ENCODE measurements at places on chromosomes 1 and 21.

GRCh38 chr1:3028531-3029282, 7.4 kb downstream of the ACTRT2 start:
- DNase-seq = no peak

DNA sequence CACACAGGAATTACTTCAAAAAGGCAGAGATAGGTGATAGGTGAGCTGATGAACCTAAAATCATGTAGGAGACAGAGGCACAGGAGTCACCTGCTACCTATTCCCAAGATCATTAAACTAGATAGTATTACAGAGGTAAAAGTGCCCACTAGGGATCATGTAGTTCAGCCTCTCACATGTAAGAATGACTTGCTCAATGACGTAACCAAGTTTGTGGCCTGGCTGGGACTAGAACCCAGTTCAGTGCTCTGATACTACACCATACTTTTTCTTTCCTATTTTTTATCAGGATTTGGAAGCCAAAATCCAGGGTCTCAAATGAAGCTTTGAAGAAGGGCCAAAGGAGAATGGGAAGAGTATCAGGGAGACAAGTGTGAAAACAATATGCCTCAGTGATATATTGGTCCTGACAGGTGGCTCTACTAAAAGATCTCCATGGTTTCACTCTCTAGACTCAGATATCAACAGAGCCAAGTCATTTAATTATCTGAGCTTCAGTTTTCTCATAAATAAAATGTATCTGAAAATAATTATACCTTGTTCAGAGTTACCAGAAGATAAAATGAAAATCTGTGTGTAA, 87.3 kb upstream of the SLFNL1 start:
- no peak for DNase-seq

- no peak for DNase-seq
These were observed 3.4 kb downstream of the KCNA3 start for GRCh38 chr1:110671361-110671760.

DNA sequence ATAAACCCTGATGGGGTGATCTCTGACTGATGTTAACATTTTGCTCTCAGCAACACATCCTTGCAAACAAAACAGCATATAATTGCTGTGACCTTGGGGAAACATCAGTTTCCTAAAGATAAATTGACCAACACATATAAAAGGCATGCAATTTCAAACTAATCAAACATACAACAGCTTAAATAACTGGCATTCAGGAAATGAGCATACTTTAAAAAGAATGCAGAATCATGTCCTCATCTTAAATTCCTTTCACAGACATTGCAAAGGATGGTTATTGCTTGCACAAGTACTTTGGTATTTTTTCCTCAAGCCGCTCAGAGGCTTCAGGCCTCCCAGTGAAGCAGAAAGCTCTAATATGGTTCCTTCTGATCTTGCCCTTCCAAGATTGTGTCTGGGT, 53.4 kb upstream of the RGS18 start:
- no peak for DNase-seq

DNA sequence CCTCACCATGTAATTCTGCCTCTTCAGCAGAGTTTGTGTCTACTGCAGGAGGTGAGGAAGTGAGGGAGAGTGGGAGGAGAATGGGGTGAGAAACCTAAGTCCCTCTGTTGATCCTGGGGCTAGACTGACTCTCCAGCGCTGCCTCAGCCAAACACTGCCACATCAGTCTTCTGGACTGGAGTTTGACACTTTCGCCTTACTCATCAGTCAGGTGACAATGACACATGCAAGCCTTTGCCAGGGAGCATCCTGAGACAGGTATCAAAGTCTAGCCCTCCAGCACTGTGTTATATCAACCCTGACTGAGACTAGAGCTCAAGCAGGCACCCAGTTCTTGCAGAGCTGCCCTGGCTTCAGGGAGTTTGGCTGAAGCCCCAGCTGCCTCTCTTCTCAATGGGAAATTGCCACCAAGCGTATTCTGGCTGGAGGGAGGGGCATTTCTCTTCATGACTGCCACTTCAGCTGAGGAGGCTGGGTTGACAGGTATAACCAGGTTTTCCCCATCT, 33.3 kb upstream of the SUCO start:
- peak; percentile 91 for DNase-seq

DNA sequence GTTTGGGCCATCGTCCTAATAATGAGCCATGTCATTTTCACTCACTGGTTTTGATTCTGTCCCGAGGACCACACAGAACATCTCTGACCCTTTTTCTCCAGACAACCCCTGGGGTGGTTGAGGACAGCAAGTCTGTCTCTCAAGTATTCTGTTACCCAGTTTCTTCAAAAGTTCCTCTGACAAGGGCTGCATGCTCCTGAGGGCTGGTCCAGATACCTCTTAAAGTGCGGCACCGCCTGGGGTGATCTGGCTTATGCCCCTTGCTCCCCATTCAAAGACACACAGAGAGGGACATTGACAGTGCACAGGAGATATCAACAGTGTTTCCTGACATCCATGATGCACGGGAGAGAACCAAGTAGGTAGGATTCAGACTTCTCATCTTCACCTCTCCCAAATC, 132.9 kb upstream of the EDN2 start:
- no peak for DNase-seq

- DNase-seq = no peak
These were observed 6.8 kb downstream of the GPR161 start for GRCh38 chr1:168129933-168130332.

DNA sequence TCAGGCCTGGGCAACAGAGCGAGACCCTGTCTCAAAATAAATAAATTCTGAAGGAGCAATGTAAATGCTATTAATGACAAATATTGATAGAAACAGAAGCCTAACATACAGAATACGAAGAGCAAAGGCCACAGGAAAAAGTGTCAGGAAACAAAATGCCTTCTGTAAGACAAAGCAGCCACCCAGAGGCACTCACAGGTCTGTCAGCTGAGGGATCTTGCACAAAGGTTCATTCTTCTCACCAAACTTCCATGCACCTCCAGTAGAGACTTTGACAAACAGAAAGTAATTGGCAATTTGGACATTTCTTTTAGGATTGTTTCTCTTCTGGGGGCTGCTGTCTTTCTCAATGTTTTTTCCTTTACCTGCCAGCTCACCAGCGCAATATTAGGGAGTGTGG, 1.2 kb upstream of the ALDH9A1 start:
- DNase-seq = no peak

- DNase-seq = peak; percentile 83
These were observed 183.6 kb upstream of the UBE2U start for GRCh38 chr1:64019818-64020217.

GRCh38 chr21:26055841-26056264, 114.7 kb downstream of the APP start:
- DNase-seq = peak; percentile 60

- DNase-seq = no peak
These were observed 61.8 kb downstream of the RASAL2 start for GRCh38 chr1:178155481-178156255.

DNA sequence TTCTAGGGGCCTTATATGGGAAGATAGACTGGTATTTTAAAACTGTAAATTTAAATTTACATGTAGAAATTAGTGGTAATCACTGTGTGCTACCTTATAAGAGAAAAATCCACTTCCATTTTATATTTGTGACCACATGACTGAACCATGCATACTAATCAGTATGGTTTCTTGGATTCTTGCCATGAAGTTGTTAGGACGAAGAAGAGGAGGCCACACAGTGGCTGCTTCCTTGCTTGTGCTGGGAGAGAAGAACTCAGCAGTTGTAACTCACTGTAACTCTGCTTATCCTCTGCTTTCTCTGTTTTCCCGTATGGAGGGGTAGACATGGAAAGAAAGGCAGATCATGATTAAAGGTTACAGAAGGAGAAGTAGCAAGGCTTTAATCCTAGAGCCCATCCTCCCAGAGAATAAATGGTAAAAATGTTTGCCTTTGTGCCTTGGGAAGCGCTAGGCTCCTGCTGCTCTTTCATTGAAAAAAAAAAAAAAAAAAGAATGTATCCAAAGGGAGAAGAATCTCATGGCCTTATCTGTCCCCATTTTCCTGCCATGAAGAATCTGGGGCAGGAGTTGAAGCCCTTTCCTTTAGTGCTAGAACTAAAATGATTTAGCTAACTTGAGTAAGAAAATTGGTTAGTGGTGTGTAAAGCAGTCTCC, 32.4 kb downstream of the KCTD3 start:
- peak; percentile 67 for DNase-seq

GRCh38 chr1:91226741-91227140, 177.9 kb downstream of the HFM1 start:
- no peak for DNase-seq

Data from M059J (cell line).